PC-3 (cell line): ENCODE measurements at places on chromosomes 4 and X.

DNA sequence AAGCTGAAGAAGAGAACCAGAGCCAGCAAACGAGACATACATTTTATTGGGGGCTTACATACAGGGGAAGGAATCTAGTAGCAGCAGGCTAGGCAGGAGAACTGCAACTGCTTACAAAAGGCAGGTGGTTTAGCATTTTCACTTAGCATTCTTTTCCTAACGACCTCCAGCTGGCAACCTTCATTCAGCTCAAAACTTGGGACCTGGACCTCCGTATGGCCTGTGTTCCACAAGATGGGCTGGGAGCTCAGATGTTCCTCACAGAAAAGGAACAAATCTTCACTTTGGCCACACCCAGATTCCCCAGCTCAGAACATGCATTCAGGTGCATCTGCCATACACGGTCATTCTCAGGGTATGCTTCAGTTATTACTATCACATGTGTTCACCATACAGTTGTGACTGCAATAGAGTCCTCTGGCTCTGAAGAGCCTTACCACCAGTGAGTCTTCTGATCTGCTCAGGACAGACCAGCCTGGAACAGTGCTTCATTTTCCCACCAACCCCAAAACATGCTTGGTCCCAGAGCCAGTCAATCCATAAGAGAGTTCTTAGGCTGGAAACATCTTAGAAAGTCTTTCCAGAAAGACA is 29.6 kb upstream of the AP1AR start:
- no peak for DNase-seq

- DNase-seq, result no peak
Measured at GRCh38 chr4:156459584-156459983, 505.9 kb upstream of the CTSO start.

DNA sequence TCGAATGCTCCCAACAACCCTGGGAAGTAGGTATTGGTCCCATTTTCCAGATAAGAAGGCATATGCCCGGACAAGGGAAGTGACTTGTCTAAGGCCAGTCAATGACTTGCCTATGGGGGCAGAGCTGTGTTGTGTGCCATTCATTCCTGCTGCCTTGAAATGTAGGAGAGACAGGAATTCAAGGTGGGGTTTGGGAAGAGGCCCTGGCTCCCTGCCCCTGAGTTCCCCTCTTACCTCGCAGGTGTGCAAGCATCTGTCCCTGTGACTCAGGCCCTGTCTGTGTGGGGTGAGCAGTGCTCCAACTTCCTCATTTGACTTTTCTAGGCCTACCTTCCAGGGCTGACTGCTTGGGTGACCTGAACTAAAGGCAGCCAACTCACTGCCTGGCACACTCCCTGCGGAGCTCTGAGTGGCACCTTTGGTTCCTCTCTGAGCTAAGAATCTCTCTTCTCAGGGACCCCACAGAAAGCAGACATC is 5.1 kb downstream of the EFNB1 start:
- peak; percentile 52 for DNase-seq

GRCh38 chr4:88166608-88167007 is 8.2 kb upstream of the ABCG2 start:
- no peak for DNase-seq

GRCh38 chr4:164012396-164013027 is 518.0 kb downstream of the TMA16 start:
- peak; percentile 58 for DNase-seq

GRCh38 chr4:37934609-37935008 is 25.6 kb upstream of the PTTG2 start:
- no peak for DNase-seq
